ENCODE measurements at places on chromosomes 3 and 15.

- no peak for DNase-seq
Measured at GRCh38 chr15:101024706-101025500, 105.7 kb downstream of the LRRK1 start.

GRCh38 chr15:75776065-75776423 lies 63.4 kb upstream of the CSPG4 start:
- DNase-seq = no peak

- DNase-seq = no peak
Measured at GRCh38 chr3:36600404-36600803, 163.9 kb downstream of the DCLK3 start.

DNA sequence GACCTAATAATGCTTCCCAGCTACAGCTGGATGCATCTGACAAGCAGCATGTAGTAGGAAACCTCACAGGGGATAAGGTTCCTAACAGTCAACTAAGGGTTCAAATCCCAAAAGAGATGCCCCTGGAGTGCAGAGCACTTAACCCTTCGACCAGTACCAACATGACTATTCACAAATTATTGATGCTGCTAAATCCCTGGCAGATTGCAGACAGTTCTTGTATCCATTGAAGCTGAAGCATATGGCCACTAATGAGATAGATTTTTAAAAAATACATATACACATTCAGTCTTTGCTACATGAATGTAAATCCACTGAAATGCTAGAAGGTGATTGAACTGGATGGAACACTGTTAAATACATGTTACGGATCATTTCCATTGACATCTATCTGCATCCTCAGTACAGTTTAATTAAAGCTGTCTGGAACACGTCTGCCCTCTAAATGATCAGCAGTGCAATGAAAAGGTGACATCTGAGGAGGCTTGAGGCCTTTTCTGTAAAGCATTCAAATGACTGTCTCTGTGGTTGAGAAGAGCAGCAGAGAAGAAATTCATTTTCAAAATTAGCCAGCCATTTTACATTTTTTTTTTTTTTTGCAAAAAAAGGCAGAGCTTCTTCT lies 19.5 kb upstream of the NANOGP8 start:
- DNase-seq = no peak

Data from stimulated activated CD4-positive, alpha-beta T cell treated with anti-CD3 and anti-CD28 coated beads, TNF-alpha, amount 100 ng/mL, for 1 hour (primary cell).